Osteoblast (primary cell): ENCODE measurements at places on chromosomes 2 and 18. TPM values are rescaled to one million over a fixed set of nuclear protein-coding genes. Genes with fewer than 3 reads are reported as not detected.

GRCh38 chr2:37858400-37858711 is 66.7 kb upstream of the RMDN2 start:
- peak; percentile 91 for DNase-seq

DNA sequence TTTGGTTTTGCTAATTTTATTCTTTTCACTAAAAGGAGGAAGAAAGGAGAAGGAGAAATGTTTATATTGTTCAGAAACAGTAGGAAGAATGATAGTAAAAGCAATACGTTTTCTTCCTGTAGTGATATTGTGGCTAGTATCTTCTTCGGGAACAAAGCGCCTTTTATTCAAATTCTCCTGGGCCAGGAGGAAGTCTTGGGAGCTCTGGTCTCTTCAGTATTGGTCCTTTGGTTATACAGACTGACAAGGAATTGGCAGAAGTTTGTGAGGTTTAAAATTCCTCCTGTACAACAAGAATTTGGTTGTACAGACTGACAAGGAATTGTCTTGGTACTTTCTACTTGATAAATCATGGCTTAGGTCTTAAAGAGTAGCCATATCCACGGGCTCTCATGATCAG is 9.9 kb downstream of the GIGYF2 start:
- DNase-seq, result no peak

- peak; percentile 43 for DNase-seq
These were observed 123.1 kb downstream of the CELF4 start for GRCh38 chr18:37442477-37442876.

GRCh38 chr2:112150851-112151250 is 12.7 kb downstream of the FBLN7 start:
- no peak for DNase-seq

GRCh38 chr18:67001052-67001451 is 397.2 kb upstream of the CDH19 start:
- no peak for DNase-seq

GRCh38 chr2:234534515-234534914 is 37.6 kb upstream of the ARL4C start:
- DNase-seq, result no peak

Gene SIX3
- total RNA-seq, result not detected in 2 replicates

- DNase-seq, result no peak
These were observed 31.0 kb downstream of the MSGN1 start for GRCh38 chr2:17847236-17847635.

DNA sequence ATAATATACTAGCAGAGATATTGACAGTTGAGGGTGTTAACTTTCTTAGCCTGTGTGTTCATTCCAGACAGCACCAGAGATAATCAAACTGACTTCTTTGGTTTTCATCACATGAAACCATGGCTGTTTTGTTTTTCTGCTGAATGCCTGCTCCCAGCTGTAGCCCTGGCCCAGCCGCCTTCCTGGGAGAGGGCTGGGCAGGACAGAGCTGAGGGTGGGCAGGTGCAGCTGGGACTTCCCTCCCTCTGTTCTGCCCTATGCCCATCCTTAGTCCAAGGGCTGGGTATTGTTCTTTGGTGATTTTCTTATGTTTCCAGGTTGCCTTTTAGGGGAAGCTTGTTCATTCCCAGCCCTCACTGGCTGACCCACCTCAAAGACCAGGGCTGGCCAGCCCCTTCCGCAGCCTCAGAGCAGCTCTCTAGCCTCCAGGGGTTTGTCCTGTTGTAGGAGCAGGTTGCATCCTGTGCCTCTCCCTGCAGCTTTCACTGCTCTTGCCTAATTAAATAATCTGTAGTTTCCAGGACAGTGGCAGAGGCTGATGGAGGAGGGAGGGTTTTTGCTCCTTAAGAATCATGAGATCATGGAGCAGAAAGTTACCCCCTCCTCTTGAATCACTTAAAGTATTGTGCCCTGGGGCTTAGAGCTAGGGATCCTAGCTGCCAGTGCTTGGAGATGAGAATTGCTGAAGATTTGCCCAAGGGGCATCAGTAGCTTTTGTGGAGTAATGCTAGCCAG is 61.4 kb downstream of the MTCL1 start:
- DNase-seq, result no peak

GRCh38 chr2:168217920-168218319 is 29.5 kb downstream of the STK39 start:
- no peak for DNase-seq

- DNase-seq, result no peak
These were observed 596.6 kb downstream of the XIRP2 start for GRCh38 chr2:167484875-167485274.

- no peak for DNase-seq
These were observed 140.6 kb downstream of the BAZ2B start for GRCh38 chr2:159475793-159476192.

DNA sequence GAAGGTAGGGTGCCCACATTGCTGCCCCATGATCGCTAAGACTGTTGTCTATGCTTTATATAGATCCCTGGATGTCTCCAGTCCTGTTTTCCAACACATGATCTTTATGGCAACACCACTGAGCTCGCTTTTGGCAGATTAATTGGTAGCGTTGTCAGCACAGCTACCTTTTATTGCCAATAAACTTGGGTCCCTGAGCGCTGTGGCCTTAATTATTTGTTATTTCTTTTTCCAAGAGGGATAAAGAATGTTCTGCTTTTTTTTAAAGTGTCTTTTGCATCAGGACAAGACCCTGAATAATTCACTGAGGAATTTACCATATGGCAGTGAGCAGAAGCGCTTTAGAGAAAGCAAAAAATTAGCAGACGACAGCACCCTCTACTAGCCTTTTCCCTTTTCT is 113.5 kb downstream of the COLEC12 start:
- DNase-seq, result no peak

DNA sequence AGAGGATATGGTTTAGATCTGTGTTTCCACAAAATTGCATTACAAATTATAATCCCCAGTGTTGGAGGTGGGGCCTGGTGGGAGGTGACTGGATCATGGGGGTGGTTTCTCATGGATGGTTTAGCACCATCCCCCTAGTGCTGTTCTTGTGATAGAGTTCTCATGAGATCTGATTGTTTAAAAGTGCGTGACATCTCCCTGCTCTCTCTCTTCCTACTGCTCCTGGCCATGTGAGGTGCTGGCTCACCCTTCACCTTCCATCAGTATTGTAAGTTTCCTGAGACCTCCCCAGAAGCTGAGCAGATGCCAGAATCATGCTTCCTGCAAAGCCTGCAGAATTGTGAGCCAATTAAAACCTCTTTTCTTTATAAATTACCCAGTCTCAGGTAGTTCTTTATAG is 33.1 kb downstream of the LHCGR start:
- no peak for DNase-seq

DNA sequence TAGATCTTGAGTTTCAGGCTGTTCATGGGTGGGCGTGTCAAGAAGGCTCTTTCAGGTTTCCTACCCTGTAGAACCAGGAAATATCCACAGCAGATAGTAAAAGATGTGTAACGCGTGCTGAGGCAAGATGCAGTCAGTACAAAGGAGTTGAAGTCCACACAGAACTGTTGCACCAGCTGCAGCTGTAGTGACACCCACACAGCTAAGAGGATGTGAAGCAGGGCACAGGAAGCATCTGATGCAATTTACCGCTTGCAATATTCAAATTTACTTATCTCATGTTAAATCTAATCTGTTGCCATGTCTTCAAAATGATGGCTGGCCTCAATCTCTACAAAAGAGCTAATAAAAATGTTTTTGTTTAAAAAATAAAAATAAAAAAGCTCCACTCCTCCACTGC is 132.8 kb downstream of the ARHGAP15 start:
- no peak for DNase-seq

GRCh38 chr2:128667391-128667790 is 348.7 kb upstream of the HS6ST1 start:
- no peak for DNase-seq

Gene SLC5A7
- not detected in 2 replicates for total RNA-seq

- DNase-seq, result peak; percentile 27
These were observed 43.8 kb upstream of the SCN9A start for GRCh38 chr2:166419616-166419934.

Gene MC5R
- total RNA-seq, result 0.36 and 0.59 TPM in 2 replicates

DNA sequence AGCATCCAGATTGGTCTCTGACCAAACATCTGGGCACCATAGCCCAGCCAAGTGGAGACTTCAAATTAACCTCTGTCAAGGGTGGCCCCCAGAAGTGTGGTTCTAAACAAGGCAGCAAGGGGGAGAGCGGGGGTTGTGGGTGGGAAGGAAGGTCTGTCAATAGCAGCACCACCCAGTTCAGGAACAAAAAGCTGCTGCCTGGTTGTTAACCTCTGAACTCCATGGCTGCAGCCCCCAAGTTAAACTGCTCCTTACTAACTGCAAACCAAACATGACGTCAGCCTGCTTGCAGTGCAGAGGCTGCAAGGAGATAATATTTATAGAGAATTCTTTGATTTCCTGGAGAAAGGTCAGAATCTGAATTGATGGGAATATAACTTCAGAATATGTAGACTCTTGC is 76.5 kb downstream of the ARL4C start:
- no peak for DNase-seq

DNA sequence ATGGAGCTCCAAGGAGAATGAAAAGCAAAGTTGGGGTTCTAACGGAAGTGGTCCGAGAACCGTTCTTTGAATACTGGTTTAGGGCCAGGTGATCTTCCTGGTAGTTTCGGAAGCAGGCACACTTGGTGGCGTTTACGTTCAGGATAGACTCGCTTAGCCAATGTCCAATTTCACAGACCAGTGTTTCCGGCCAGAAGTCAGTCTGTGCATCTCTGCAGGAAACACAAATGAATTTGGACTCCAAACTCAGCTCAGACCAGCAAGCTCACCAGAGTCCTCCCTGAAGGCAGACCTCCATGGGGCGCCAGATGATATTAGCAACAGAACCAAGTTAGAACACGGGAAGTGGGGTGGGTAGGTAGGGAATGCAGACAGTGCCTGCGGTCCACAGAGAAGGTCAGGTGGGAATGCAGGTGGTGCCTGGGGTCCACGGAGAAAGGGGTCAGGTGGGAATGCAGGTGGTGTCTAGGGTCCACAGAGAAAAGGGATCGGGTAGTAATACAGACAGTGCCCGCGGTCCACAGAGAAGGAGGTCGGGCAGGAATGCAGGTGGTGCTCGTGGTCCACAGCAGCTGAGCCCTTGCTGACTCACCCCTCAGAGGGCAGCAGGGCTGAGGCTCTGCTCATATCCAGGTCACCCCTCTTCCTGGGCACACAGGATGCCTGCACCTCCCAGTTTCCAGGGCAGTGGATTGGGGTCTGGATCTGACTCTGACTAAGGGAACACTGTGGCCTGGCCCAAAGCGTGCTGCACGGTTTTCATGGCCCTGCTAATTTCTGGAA is 169.0 kb downstream of the MYT1L start:
- no peak for DNase-seq

GRCh38 chr2:230668184-230668938 is 44.3 kb upstream of the CAB39 start:
- DNase-seq, result no peak

Gene SMYD1
- not detected in 2 replicates for total RNA-seq

Gene RPRM
- total RNA-seq, result 0.29 and 0.36 TPM in 2 replicates

GRCh38 chr2:20391951-20392699 is 41.5 kb upstream of the PUM2 start:
- DNase-seq, result no peak

GRCh38 chr2:118750959-118751565 is 96.4 kb downstream of the EN1 start:
- DNase-seq, result no peak

DNA sequence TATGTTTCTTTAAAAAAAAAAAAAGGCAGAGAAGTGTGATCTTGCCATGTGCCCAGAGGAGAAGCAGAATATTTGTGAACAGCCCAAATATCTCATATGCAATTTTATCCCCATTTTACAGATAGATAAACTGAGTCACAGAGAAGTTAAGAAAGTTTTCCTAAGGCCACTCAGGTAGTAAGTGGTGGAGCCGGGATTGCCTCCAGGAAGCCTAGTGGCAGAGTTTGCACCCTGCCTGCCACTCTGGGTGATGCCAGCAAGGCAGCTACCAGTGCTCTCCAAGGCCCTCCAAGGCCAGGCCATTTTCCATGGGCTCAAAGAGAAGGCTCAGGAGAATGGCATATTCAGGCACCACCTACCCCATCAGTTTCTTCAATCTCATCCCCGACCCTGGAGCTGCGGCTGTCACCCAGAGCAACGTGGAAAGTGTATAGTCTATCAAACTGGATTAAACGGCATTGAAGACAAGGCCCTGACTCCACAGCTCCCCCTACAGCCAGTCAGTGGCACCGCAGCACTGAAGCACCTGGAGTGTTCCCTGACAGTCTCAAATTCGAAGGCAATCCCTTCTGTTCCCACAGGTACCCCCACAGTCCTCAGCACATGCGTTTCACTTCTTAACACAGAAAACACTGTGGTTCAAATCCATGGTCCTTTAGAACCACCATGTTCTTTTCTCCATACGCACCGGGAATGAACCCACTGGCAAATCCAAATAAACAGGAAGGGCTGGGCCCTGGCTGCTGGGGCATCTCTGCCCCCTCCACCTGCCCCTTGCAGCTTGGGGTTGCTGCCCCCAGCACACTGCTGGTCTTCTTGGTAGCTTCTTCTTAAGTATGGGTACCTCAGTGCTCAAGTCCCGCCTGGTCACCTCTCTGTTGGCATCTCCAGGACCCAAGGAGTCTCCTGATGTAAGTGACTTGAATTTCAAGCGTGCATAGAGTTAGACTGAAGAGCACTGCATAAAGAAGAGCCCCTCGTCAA is 175.3 kb downstream of the INHBB start:
- peak; percentile 92 for DNase-seq

- DNase-seq, result no peak
These were observed 343.1 kb upstream of the LYPD1 start for GRCh38 chr2:133012847-133013734.

Gene KIF5C
- total RNA-seq, result 0.29 and 0.36 TPM in 2 replicates
